ENCODE measurements at places on chromosomes 7 and 10.

- no peak for DNase-seq
Measured at GRCh38 chr10:62081341-62082270, 180.1 kb downstream of the ARID5B start.

GRCh38 chr10:47261121-47261520, 38.9 kb upstream of the GDF10 start:
- peak; percentile 54 for DNase-seq

DNA sequence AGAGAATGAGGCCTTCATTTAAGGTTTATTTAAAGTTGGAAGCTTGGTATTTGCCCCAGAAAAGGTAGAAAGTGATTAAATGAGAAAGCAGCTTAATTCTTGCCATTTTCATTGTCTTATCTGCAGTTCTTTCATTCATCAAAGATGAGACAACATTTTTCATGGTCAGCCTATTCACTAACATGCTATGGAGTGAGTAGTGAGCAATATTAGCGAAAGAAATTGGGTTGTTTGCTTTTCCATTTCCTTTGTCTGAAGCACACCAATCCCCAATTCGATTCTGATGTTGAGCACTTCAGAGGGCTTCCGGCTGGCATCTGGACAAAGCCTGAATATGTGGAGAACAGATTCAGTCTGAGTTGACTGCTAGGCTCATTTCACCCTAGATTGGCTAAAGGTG, 317.2 kb downstream of the BBS9 start:
- DNase-seq: no peak

GRCh38 chr7:51242881-51243518, 73.6 kb downstream of the COBL start:
- DNase-seq: no peak

DNA sequence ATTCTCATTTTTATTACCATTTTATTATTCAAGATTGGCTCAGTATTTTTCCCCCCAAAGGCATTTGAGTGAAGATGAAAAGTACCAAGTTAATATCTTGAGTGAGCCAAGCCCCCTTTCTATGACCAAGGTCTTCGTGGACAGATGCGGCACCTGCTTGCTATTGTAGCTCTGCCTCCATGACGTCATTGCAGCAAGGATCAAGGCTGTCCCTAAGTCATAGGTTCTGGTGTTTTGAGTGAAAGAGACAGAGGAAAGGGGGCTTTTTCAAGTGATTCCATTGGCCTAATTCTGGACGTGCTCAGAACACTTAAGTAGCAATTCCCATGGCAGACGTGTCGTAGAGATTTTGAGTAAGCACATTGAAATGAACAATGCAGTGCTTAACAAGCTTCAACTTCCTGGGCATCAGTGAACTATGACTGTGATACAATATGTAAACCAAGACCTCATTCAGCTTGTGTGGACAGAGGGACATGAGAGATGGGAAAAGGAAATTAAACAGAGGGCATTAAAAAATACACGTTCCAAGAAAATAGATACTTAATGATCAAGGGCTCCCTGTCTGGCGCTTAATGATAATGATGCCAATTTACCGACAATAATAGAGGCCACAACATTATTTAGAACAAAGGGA, 248.7 kb upstream of the NPVF start:
- no peak for DNase-seq

DNA sequence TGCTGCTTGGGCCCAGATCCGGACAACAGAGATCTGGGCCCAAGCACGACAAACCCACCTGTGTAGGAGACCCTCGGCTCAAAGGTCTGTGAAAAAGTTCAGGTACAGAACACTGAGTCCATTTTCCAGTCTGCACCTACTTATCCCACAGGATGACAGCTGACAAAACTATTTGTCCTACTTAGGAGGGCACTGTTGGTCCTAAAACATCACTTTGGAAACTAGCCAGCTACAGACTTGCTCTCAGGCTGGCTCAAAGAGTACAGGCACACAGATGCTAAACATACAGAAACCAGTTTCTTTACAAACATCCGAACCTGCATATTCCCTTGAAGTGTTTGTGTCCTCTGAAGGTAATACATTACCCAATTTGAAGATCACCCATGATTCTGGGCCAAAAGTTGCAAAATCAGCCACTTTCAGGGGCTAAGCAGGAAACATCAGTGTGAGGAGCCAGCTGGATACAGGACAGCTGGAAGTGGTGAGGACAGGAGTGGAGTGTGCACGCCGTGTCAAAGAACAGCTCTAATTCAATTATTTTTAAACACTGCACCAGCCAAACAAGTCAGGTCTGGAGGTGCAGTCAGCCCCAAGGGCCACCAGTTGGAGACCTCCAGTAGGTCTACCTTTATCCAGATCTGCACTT, 88.5 kb downstream of the NOC3L start:
- DNase-seq: no peak
